AG04450 (cell line): ENCODE measurements at places on chromosomes 13 and 19.

GRCh38 chr19:10289836-10290356, at the start of gene ICAM5:
TSS of gene ICAM5 (plus strand) at chr19:10289952. CDS start at chr19:10290044, 92 bp downstream.
- no peak for DNase-seq

DNA sequence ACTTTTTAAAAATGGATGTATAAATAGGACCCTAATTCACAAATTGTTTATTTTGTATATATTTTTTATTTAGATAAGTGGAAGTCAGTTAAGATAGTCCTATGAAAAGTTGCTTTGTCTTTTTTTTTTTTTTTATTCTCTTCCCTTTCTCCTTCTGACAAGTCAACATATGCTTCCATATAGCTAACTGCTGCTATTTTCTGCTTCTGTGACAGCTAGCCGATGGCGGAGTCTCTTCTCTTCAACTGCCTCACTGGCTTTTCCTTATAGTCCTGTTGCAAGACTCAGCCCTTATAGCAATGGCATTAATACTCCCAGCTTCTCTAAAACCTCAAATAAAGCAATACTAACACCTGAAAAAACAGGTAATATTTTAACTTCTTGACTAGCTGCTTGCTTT, 45.3 kb downstream of the SLAIN1 start:
- DNase-seq = no peak

GRCh38 chr13:91454666-91455065, 56.2 kb downstream of the GPC5 start:
- no peak for DNase-seq

- DNase-seq = peak; percentile 30
These were observed 104.1 kb downstream of the FRY start for GRCh38 chr13:32135655-32136054.

DNA sequence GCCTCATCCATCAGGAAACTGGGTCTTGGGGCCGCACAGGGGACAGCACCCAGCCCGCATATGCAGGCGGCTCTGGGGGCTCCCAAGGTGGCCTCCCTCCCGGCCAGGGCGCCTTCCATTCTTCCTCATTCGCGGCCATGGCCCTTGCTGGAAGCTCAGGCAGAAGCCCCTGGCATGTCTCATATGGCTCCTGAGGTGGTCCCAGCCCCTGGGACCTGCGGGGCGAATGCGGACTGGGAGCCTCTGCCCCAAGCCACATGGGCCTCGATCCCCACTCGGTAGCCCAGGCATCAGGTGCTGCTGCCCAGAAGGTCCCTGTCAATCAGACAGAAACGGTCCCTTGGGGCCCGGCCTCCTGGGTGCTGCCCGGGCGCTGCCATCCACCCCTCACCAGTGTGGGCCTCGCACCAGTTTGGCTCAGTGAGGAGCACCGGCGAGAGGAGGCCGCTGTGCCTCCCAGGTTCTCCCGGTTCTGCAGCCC, 301.6 kb downstream of the TEX29 start:
- no peak for DNase-seq

- DNase-seq = no peak
These were observed 339.1 kb upstream of the SLC10A2 start for GRCh38 chr13:103405297-103405696.

- peak; percentile 83 for DNase-seq
These were observed 33.6 kb downstream of the ZNF383 start for GRCh38 chr19:37251308-37252229.

DNA sequence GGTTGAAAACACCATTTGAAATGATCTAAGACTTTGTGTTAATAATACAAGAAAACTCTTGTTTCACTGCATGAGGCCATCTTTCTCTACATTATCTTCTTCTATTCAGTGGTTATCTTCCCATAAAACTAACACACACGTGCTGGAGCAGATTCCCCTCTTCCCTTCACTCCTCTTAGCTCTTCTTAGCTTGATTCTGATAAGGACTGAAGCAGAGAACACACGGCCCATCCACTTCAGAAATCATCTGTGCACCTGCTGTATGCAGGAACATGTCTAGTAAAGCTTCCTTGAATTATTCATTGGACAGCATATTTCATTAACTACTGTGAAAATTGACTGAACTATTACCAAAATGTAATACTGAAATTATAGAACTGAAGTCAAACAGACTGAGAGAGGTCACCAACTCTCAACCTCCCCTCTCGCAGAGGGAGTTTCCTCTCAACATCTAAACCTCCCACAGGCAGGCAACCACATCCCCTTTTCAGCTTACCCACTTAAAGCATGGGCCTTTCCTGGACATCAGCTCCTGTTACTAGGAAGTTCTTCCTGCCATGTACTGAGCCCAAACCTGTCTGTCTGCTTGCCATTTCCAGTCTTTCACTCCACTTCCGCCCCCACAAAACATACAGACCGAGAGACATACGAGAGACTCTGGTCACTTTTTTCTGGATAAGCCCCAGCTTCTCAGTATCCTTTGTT, 113.9 kb downstream of the CRYL1 start:
- DNase-seq = no peak

DNA sequence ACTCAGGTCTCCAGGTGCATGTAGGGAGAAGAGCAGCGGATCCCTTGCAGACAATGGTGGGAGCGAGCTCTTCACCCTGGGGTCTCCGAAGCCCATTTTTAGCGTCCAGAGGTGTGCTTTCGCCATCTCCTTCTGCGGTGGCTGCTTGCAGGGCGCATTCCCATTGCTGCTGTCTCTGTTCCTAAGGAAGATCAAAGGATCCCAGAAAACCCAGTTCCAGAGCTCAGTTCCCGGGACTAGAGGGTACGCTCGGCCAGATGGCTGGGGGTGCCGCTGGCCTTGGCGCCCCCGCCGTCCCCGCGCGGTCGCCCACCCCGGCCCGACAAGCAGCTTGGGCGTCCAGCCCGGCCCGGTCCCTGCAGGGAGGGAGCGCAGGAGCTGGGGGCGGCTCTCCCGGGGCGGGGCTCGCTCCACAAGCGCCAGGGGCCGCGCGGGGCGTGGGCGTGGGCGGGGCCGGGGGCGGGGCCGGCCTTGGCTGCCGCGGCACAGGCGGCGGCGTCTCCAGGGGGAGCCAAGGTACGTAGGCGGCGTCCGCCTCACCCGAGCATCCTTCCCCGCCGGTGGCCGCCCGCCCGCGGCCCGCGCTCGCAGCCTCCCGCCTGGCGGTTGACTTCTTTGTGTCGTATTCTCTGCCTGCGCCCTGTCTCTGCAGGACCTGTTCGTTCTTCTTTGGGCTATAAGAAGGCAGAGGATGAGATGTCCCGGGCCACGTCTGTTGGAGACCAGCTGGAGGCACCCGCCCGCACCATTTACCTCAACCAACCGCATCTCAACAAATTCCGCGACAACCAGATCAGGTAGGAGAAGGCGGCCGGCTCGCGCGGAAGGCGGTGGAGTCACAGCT, 96.8 kb downstream of the ATP8A2 start:
- DNase-seq = no peak

- no peak for DNase-seq
These were observed 762 bp downstream of the ZNF45 start for GRCh38 chr19:43934055-43934984.

GRCh38 chr19:23787106-23787505, 28.4 kb upstream of the ZNF681 start:
- DNase-seq = no peak

DNA sequence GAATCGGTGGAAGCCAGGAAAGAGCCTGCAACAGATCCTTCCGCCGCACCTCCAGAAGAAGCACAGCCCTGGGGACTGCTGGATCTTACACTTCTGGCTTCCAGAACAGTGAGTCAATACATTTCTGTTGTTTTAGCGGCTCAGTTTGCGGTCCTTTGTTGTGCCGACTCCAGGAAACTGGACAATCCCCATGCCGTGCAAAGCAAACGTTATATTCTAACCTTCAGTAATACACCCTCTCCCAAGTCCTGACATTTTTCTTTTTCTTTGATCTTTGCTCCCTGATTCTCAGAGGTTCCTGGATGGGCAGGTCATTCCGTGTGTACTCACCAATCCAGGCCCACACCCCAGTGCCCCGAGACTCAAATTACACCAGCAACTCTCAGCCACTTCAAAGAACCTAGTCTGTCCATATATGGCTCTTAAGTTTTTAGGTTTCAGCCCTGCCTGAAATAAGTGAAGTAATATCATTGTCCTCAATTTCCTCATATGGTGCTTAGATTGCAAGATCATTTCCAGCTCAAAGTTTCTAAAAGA, 387.1 kb upstream of the SGCG start:
- no peak for DNase-seq

GRCh38 chr13:111422348-111422747, 101.9 kb downstream of the TEX29 start:
- no peak for DNase-seq

DNA sequence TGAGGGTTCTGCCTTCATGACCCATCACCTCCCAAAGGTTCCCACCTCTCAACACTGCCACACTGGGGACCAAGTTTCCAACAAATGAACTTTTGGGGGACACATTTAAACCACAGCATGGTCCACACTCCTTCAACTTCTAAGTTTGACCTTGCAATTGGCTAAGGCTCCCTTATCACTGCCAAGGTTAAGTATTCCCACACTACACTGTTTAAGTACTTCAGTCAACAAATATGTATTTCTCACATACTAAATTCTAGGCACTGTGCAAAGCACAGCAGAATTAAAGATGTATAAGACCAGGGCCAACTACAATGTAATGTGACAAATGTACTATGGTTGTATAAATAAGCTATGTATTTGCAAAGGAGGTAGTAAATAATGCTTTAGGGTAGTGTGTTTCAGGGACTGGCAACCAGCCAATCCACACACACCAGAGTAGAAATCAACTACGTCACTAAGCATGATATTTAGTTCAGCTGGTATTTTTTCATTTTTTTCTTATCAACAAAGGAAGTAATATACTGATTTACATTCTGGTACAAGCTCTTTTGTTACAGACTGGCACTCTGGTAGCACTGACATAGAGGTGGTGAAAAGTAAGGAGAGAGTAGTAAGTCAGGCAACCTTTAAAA, 12.2 kb downstream of the NUFIP1 start:
- DNase-seq = no peak

- no peak for DNase-seq
These were observed 163.7 kb upstream of the KL start for GRCh38 chr13:32852526-32852925.

DNA sequence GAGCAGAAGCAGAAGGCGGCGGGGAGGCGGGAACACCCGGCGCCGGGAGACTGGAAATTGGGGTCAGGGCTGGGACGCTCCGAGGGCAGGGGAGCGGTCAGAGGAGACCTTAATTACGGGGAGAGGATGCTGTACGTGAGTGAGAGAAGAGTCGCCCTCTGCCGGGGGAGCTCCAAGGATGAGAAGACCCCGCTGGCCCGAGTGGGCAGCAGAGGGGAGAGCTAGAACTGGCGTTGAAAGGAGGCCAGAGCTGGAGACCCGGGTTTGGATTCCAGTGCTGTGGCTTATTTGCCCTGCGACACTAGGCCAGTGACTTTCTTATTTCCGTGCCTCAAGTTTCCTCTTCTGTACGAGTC, 536 bp downstream of the FAM32A start:
- DNase-seq = no peak

DNA sequence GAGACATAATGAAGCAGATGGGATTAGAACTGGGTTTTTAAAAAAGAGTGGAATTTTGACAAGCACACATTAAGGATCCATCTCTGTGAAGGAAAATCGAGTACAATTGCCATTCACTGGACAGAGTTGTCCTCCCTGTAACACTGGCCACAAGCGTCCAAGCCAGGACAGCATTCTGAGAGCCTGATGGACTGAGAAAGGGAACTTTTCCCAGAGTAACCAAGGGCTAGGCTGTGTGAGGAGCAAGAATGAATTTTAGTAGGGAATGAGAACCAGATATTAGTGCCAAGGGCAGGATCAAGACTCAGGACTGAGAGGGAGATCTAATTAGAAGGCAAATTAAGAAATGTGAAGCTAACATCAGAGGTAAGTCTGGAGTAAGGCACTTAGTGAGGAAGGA, 73.1 kb downstream of the DCLK1 start:
- no peak for DNase-seq

DNA sequence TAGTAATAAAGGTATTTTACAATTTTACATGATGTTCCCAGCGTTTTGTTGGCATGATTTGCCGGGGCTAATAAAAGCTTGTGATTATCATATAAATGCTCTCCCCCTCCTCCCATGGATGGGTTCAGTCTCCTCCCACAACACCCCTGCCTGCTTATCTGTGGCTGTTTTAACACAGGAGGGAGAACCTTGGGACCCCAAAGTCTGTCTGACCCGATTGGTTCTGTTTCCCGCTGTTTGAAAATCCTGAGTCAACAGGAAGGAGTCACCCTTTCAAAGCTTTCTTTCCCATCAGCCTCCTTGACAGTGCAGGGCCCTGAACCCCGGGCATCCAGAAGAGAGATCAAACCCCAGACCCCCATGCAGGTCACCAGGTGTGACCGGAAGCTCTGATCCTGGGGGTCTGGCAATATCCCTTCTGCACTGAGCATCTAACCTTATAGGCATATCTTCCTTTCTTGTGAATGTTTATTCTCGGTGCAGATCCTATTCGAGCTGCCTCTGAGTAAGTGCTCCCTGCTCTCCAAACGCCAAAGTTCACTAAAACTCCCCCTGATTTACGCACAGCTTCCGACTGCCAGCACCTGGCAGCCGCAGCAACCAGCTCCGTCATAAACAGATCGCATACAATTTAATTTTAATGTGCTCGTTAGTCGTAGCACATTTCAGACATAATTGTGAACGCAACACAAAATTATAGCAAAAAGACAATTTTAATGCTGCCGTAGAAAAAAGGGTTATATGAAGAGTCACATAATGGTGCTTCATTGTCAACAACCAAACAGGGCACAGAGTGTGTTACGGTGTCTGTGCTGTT, 74.8 kb downstream of the TSHZ3 start:
- no peak for DNase-seq

DNA sequence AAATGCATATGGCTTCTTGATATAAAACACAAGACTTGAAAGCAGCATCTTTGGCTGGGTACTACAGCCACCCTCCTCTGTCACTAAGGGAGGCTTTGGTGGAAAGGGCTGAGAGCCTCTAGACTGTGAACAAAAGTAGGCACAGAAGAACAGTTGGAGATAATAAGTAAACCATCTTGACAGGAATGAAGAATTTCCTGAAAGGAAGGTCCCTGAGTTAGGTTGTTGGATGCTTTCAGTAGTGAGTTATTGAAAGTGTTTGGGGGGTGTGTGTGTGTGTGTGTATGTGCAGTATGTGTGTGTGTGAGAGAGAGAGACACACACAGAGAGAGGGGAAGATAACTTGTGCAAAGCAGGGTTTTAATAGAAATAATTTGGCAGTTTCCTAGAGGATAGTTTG, 38.2 kb downstream of the ALOX5AP start:
- DNase-seq = no peak
